ENCODE measurements at places on chromosomes 7 and 10.

DNA sequence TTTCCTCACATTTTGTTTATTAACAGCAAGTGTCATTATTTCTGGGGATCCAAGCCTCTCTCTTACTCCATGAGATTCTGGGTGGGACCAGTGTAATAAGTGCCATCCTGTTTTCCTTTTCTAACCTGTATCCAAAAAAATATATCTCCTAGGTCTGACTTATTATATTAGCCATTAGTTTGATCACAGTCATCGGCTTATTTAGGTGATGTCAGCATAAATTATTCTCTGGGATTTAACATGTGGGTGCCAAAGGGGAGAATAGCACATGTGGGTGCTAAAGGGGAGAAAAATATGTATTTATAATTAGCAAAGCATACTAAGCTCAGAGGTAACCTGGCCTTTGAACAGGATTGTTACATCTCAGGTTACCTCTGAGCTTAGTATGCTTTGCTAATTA is 293.8 kb upstream of the SEMA3D start:
- DNase-seq: no peak

GRCh38 chr7:115099906-115100305 is 178.0 kb downstream of the MDFIC start:
- no peak for DNase-seq

- DNase-seq: no peak
Measured at GRCh38 chr7:34530259-34530658, 127.8 kb upstream of the NPSR1 start.

DNA sequence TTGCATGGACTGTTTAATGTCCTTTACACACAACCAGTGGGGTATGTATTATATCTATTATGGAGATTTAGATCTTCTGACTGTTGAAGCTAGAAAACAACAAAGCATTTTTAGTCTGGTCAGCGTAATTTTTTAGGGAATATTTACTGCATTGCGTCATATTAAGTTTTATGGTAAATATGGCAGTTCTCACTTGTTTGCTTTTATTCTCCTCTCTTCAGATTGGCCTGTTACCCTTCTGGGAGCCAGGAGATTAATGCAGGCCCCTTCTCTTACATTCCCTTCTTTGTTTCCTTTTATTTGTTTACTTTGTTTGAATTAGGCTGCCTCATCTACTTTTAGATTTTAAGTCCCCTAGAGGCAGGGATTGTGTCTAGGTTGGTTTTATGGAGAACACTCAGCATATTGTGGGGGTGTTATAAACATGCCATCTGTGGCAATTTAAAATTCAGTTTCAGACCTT is 13.8 kb downstream of the UBE2D1 start:
- DNase-seq: no peak

DNA sequence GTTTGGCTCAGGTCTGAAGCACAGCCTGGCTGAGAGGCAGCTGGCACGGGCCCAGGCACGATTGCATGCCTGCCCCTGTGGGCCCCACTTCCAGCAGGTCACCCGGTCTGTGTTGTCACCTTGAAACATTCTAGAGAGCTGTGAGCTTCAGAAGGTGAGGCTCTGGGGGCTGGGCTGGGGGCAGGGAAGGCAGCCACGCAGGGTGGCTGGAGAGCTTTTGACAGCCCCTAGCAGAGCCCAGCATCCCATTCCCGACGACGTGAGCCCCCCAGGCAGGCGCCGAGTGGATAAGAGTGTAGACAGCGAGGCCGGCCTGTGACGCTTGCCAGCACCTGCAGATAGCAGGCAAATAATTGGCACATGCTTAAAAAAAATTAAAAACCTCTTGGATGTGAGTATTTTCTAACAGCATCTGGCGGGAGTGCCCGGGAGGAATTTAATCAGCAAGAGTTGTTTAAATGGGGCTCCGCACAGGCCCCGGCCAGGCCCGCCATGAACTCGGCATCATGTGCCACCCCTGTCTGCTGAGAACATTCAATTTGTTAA is 212.0 kb upstream of the TBX20 start:
- no peak for DNase-seq

DNA sequence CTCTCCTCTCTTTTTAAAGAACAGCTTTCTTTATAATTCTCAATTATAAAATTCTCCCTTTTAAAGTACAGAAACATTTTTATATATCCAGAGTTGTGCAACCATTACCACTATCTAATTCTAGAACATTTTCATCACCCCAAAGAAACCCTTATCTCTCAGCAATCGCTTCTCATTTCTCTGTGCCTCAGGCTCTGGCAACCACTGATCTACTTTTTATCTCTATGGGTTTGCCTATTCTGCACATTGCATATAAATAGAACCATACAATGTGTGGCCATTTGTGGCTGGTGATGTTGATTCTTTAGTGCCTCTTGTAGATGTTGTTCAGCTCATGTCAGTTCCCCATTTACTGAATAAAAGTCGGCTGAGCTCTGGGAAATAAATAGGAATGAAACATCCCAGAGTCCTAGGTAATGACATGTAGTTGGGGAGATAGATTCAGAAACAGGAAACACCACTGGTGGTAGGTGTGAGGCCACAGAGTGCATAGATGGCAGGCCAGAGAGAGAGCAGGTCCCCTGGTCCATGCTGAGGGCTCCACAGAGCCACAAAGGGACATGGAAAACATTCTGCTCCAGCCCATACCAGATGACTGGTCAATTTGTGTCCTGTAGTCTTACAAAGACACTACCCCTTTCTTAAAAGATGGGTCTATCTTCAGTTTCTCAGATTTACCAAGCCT is 126.5 kb downstream of the PLPP4 start:
- DNase-seq: no peak

GRCh38 chr10:86168256-86168655 is 198.3 kb downstream of the GRID1 start:
- no peak for DNase-seq

DNA sequence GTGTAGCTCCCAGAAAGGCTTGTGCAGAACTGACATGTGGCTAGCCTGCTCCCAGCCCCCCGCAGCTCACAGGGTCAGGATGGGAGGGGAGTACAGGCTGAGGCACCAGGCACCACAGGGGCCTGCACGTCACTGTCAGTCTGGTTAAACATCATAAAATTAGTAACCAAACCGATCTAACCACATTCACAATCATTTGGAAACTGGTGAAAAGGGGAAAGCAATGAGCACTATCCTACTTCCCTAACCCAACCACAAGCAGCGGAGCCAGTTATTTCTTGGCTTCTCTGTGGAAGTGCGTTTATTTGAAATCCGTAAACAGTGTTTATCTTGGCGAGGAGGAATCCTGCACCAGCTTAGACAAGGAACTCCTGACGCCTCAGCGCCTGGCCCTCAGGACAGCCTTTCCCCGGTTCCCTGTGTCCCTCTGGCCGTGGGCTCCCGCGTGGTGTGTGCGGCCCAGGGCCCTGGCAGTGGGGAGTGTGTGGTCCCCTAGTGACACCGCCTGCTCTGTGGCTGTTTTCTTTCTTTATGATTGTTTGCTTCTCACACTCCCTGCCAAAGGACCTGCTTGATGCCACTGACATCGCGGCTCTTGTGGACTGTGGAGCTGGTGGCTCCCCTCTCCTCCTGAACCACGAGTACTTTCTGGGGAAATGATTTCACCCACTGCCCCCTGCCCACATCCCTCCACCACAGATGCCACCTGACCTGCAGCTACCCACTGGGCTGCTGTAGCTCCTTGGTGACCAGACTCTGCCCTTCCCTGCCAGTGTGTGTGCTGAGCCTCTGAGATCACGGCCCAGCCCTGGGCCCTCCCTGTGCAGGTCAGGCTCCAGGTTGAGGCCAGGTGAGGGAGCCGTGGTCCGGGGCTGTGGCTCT is 38.0 kb downstream of the INPP5A start:
- DNase-seq: no peak

GRCh38 chr7:98137826-98138151 is 31.1 kb downstream of the LMTK2 start:
- no peak for DNase-seq
